C1 segment of cervical spinal cord (tissue), 14 donors: ENCODE measurements at places on chromosomes 4 and X.

DNA sequence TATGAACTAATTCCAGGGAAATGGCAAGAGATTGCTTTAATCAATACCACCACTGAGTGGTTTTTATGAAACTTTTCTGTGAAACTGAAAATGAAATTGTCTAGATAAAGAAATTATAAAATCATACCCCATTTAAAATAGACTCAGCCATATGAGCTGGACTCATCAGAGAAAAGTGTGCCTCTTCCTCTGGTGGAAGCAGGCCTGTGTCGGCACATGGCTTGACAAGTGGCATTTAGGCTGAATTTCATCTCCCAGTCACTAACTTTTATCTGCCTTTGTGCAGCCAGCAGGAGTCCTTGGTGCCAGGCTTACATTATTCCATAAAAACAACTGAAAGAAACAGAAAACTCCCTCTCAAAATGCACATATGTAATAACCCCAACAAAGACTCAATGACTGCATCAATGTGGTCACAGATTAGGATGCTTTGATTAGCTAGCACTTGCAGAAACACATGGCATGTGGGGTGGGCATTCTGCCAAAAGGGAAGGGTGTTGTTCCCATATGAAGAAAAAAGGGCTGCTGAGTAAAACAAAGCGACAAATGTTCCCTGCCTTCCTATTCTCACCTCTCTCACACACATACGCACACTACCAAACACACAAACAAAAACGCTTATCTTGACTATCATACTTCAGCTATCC lies 232.3 kb downstream of the PABPC4L start:
- DNase-seq: no peak

GRCh38 chrX:106144755-106145639 lies 23.1 kb upstream of the PWWP3B start:
- no peak for DNase-seq

- no peak for DNase-seq
These were observed 639.6 kb downstream of the ARAP2 start for GRCh38 chr4:35604724-35605123.

- no peak for DNase-seq
These were observed 114.2 kb downstream of the PALLD start for GRCh38 chr4:168610911-168611530.

- DNase-seq: no peak
These were observed 64.9 kb downstream of the N4BP2 start for GRCh38 chr4:40121515-40121914.

GRCh38 chr4:2390146-2390545 lies 28.3 kb downstream of the ZFYVE28 start:
- no peak for DNase-seq

- DNase-seq: no peak
These were observed 84.3 kb downstream of the PDLIM5 start for GRCh38 chr4:94536049-94536448.

DNA sequence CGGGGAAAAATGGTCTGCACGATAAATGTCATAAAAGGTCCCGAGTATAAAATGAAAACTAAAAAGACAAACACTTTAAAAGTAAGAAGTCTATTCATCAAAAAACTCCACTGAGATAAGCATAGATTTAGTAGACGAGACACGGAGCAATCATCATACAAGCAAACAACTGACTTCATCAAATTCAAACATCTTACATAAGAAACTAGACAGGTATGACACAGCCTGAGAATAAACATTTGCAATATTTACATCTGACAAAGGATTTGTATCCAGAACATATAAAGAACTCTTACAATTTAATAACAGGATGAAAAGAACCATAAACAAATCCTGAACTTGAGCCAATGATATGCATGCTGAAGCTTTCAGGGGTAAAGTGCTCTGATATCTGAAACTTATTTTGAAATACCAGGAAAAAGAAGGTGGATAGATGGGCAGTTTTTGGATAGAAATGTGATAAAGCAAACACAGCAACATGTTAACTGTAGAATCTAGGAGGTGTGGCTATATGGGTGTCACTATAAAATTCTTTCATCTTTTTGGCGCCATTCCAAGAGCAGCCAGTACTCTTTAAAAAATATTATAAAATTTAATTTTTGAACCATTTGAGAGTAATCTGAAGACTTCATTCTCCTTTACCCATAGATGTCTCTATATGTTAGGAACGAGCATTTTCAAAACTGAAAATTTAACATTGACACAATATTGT lies 12.0 kb downstream of the MPP1 start:
- DNase-seq: no peak

DNA sequence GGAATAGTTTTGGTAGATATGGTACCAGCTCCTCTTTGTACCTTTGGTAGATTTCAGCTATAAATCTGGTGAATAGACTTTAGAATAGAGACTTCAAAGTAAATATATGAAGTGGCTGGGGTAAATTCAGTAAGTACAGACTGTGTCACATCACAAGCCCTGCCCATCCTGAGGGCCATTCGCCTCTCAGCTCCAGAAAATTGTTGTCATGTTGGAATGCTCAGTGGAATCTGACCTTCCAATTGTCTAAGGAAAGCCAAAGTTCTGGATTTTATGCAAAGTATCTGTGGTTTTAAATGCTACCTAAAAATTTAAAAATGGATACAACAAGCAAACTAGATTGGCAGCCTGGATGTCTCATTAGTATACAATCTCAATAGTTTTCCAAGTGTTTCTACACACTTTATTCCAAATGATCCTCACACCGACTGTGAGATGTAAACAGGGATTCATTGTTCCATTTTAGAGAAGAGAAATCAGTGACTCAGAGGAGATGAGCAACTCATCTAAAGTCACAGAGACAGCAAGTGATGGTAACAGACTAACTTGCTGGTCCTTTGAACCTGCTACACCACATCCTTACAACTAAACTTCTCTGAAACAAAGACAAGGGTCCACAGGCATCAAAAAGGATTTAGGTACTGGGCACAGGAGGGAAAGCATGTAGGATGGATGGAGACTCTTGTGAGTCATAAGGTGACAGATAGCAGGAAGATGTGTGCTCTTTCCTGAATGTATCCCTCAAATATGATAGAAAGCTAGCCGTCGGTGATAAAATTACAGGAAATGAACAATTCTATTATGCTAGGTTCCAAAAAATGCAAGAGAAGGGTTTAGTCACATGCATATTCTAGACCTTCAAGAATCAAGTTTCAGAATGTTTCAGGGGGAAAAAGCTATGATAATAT lies 127.3 kb downstream of the ATP10D start:
- DNase-seq: no peak

GRCh38 chr4:71453531-71453930 lies 114.7 kb downstream of the SLC4A4 start:
- no peak for DNase-seq

DNA sequence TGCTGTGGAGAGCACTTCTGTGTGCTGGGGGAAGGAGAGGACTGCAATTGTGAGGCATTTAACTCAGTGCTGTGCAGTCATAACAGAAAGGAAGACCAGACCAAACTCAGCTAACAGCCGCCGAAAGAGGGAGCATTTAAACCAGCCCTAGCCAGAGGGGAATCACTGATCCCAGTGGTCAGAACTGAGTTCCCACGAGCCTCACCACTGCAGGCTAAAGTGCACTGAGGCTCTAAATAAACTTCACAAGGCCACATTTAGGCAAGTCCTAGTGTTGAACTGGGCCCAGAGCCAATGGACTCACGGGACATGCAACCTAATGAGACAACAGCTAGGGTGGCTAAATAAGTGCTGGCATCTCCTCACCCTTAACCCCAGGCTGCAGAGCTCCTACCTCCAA lies 20.4 kb downstream of the IQCM start:
- no peak for DNase-seq

DNA sequence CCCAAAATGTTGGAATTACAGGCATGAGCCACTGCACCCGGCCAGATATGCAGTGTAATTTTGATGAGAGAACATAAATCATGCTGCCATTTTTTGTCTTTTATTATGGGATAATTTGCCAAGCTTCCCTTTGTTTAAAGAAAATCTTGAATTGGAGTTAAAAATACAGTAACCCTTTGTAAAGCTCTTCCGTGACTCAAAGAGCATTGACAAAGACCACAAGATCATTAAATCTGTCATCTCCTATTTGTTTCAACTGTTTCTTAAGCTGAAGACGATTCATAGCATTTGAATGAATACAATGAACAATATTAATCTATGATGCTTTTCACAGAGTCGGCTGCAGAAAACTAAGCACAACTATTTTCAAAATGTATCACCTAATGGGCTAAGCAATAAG lies 132.6 kb downstream of the ANAPC4 start:
- no peak for DNase-seq
